ENCODE measurements at places on chromosomes 7 and 10.

GRCh38 chr10:90865401-90865800 lies 6.4 kb upstream of the RPP30 start:
- DNase-seq, result no peak

GRCh38 chr7:133389727-133390126 lies 136.8 kb downstream of the EXOC4 start:
- DNase-seq, result no peak

- no peak for DNase-seq
Measured at GRCh38 chr7:141477865-141478264, 73.3 kb upstream of the AGK start.

DNA sequence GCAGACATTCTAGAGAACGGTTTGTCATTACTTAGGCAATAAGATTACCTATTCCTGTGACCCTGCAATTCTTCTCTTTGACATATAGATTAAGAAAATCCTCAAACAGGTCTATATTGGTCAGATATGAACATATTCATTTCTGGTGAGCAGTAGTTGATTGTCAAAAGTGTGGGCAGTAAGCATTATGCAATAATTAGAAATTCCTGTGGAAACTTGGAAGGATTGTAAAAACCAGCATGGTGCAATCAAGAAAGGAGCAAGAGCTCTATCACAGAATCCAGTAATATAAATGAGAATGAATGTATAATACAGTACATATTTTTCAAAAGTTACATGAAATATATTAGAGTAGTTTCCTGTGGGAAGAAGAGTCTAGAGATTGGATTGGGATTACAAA lies 406.5 kb downstream of the SUGCT start:
- DNase-seq, result no peak

DNA sequence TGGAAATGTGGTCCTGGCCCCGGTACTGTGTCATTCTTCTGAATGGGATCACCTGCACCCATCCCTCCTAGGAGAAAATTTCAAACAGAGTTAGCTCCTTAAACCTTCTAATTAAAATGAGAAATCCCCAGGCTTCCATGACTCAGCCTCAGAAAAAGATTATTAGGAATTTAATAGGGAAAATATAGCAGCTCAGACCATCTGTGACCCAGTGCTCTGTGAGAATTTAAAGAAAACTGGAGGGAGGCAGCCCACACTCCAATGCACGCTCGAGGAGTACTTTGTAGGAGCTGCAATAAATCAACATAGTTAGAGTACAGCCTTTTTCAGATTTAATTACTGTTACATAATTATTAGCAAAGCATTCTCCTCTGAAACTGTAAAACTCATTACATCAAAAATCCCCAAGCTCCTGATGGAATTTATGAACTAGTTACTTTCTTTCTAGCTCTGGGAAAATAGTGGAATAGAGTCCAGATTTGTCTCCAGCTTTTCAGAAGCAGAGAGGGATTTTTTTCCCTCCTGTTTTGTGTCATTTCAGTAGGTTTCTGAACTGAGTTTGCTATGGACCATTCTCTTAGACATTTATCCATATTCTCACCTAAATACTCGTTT lies 30.1 kb downstream of the NEUROD6 start:
- no peak for DNase-seq

GRCh38 chr10:100100651-100101184 lies 19.0 kb upstream of the CPN1 start:
- no peak for DNase-seq

GRCh38 chr7:22726907-22727713 lies at the start of gene IL6:
Gene IL6 (plus strand): TSS chr7:22727200. CDS start chr7:22727263, 63 bp downstream.
- DNase-seq, result peak; percentile 8

- no peak for DNase-seq
Measured at GRCh38 chr7:25206765-25207164, 21.5 kb downstream of the NPVF start.

- DNase-seq, result no peak
Measured at GRCh38 chr10:70784016-70784415, 1.2 kb downstream of the TBATA start.

DNA sequence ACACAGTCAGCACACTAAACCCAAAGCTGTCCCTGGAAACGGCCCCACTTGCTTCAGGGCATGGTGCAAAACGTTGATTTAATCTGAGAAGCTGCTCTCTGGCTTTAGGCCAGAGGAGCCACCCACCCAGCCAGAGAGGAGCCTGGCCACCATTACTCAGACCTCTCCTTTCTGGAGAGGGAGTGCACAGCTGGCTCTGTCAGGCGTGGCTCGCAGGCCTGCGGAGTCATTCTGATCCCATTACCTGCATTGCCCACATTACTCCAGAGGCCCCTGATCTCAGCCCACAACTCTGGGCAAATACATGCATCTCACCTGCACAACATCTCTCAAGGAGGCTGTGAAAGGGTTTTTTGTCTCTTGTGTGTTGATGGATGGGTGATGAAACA lies 370.0 kb upstream of the IGFBP3 start:
- DNase-seq, result no peak

GRCh38 chr7:39894904-39895303 lies 55.2 kb upstream of the CDK13 start:
- no peak for DNase-seq

DNA sequence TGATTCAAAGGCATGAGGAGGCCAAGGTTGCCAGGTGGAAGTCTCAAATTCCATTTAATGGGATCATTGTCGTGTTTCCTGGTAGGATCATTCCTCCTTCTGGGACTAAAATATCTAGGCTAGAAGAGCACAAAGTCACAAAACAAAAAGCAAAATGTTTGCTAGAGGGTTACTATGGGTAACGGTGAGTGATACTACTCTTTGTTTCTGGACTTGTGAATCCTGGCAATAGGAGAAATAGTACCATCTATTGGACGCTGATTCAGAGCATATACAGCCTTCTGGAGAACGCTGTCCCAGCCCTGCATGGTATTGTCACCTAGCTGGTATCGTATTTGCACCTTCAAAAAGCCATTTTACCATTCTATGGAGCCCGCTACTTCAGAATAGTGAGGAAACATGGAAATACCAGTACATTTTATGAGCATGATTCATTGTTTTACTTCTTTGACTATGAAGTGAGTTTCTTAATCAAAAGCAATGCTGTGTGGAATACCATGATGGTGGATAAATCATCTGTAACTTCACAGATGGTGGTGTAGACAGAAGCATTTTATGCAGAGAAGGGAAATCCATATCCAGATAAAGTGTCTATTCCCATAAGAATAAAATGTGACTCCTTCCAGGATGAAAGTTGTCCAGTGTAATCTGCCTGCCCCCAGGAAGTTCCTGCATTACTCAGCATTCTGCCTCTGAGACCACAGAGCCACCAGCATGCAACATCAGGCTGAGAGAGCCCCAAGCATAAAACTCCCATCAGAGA lies 361.0 kb downstream of the ETV1 start:
- no peak for DNase-seq

DNA sequence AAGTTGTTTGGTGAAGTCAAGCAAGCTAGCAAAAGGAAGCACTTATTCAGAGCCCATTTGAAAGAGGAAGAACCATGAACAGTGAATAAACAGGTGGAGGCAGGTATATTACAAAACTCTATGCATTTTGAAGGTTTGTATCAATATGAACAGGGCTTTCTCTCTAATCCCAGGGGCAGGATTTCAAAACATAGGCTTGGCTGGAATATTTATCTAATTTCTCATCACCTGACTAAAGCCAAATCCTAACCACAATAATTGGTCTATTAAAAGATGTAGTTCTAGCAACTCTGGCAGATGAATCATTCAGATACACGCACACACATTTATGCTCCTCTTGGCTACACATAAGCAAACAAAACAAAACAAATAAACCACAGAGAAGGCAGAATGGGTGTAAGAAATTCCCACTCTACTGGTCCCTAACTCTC lies 554.4 kb downstream of the INHBA start:
- no peak for DNase-seq

DNA sequence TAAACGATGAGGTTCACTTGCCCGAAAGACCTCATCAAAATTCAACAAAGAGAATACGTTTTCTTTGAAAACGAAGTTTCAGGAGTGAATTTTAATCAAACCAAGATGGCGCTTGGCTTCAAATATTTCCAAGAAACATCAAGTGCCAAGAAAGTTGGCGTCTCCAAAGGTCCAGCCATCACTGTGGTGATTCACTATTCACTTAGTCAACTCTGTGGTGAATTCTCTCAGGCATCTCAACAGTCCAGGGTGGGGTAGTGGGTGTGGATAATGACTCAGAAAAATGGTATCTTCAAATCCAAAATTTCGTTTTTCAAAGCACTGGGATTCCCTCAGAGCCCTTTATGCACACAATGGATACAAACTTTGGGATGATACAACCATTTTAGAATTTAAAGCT lies 133.1 kb downstream of the SVIL start:
- DNase-seq, result no peak

GRCh38 chr10:73289958-73290357 lies 37.5 kb upstream of the MRPS16 start:
- DNase-seq, result no peak

DNA sequence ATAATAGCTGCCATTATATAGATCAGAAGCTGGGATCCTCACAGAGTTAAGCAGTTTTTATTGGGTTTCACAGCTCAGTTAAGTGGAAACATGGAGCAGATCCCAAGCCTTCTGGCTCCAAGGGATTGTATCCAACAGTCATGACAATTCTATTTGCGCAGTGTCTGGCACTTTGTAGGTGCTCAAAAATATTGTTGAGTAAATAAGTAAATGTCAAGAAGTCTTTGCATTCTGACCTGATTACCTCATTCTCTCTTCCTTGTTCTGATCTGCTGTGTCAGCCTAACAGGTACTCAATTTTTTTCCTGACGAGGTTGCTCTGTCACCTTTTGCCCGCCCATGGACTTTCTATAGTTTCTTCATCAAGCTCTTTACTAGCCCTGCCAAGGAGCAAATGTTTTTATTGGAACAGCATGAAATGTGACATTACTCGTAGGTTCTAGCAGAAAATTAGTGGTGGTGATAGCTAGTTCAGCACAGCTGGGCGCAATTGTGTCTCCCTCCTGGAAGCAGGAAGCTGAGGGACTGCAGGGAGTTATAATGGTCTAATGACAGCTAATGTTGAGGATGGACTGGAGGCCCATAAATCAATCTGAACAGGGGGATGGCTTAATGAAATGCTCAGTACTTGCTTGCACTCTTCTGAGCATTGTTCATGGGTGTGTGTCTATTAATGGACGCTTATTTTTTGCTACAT lies 680.2 kb downstream of the CCSER2 start:
- DNase-seq, result no peak

Data from stimulated activated CD4-positive, alpha-beta T cell treated with anti-CD3 and anti-CD28 coated beads, Interleukin-1b, Interleukin-23, amount 100 ng/mL, for 4 hours (primary cell).